HepG2 (cell line): ENCODE measurements at places on chromosomes 1 and 21. TPM values are rescaled to one million over a fixed set of nuclear protein-coding genes. Genes with fewer than 3 reads are reported as not detected.

The AMY1B gene
- not detected in 2 replicates for polyA plus RNA-seq

The SPRR3 gene
- not detected in 2 replicates for polyA plus RNA-seq

The OR14A2 gene
- polyA plus RNA-seq = not detected in 2 replicates

The GBP2 gene
- 6.2 and 7.3 TPM in 2 replicates for polyA plus RNA-seq

The VHLL gene
- polyA plus RNA-seq = not detected in 2 replicates

The SHISAL2A gene
- not detected in 2 replicates for polyA plus RNA-seq

The MCOLN2 gene
- polyA plus RNA-seq = not detected in 2 replicates

GRCh38 chr1:232834066-232834465 is 28.9 kb downstream of the MAP10 start:
- DNase-seq = no peak

DNA sequence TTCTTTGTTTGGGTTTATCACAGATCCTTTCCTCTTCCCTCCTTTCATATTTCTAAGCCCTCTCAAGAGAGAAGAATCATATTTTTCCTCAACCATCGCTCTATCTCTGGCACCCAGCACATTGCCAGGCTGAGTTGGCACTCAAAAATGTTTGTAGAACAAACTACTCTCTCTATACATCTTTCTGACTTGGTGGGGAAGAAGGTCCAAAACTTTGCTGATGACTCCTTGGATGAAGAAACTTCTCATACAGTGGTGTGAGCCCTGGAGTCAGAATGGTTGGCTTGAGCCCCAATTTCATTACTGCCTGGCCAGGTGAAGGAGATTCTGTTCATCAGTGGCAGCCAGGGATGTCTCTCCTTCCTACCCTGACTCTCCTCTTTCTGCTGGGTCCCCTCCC is 11.9 kb downstream of the ALX3 start:
- no peak for DNase-seq

DNA sequence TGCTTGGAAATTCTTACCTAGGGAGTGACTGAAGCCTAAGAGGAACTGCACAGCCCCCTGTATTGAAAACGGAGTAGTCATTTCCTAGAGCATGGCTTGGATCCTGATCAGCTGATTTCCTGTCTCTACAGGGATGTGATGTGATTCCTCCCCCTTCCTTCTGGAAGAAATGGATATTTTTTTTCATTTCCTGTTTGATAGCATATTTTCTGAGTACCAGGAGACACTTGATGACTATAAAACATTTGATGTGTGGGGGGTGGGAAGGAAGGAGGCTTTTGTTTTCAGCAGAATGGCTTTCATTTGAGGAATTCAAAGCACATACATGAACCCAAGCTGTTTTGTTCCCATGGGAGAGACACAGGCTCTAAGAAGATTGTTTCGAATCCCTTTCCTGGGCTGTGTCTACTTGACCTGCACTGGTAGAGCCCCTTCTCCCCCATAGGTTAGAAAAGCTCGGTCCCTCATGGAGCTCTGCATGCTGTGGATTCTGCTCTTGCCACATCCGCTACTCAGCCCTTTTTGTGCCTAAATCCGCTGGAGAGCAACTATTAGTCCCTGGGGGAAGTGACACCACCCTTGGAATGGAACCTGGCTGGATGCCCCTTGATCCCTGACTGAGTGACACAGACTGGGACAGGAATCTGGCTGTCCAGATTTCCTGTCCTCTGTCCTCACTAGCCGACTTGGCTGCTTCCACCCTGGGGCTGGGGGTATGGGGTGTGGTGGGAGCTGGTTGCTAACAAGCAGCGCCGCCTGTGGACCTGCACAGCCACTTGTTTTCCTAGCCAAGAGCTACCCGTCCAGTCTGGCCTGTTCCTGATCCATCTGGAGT is 71.8 kb upstream of the MACF1 start:
- peak; percentile 85 for DNase-seq

DNA sequence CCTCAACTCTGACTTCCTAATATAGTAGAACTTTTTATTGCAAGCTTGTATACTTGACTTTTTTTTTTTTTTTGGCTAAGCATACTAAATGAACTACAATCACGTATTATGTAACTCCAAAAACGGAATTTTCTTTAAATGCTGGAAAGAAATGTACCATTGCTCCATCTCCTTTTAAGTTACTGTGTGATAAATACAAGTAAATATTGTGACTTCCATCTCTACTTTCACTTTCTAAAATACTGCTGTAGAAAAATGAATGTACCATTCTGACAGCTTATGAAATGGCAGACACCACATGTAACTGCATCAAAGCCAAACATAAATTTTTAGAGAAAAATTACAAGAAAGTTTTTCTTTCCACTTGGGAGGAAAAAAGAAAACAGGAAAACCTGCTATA is 54.7 kb downstream of the ASH1L start:
- no peak for DNase-seq

GRCh38 chr1:20589331-20590278 is 708 bp downstream of the CDA start:
- DNase-seq = no peak

GRCh38 chr1:64042331-64043100 is 160.9 kb upstream of the UBE2U start:
- no peak for DNase-seq

DNA sequence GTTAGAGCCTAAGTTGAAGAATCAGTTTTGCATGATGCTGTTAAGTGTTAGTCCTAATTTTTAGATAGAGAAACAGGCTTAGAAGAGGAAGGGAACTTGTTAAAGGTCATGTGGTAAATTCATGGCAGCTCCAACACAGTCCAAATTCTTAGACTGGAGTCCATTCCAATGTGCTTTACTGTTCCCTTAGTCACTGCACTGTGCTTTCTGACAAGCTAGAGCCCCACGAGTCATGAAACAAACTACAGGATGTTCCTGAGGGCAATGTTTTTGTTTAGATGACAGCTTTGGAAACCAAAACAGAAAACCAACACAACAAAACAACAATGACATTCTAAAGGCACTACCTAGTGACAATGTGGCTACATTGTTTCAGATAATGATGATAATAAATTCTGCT is 23.1 kb upstream of the RGS4 start:
- DNase-seq = no peak

DNA sequence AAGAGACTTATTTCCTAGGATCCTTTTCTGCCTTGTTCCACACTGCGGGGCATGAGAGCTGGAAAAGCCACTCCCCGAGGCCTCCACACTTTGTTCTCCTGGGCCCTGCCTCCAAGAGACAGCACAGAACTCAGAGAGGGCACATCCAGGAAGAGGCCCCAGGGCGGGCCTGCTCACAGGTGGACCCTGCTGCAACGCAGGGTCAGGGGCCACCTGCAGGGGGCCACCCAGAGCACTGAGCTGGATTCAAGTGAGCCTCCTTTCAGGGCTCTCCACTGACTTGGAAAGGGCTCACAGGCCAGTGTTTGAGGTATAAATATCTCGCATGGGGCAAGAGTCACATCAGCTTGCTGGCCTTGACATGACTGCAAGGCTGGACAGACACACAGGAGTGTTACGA is 4.8 kb downstream of the RGS16 start:
- no peak for DNase-seq

DNA sequence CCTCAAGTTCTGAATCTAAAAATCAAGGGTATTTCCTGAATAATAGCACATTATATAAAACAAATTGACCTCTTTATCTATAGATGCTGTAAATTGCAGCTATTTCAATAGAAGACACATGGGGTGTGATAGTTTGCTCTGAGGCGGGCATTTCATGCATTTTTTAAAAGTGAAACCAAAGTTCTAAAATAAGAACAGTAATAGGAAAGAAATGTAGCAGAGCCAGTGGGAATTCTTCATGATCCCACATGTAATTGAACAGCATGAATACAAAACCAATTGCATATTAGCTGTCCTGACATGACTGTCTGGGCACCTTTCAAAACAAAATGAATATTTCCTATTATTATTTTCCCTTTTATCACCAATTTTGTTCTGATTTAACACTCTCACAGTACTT is 85.0 kb downstream of the RGS21 start:
- DNase-seq = no peak

DNA sequence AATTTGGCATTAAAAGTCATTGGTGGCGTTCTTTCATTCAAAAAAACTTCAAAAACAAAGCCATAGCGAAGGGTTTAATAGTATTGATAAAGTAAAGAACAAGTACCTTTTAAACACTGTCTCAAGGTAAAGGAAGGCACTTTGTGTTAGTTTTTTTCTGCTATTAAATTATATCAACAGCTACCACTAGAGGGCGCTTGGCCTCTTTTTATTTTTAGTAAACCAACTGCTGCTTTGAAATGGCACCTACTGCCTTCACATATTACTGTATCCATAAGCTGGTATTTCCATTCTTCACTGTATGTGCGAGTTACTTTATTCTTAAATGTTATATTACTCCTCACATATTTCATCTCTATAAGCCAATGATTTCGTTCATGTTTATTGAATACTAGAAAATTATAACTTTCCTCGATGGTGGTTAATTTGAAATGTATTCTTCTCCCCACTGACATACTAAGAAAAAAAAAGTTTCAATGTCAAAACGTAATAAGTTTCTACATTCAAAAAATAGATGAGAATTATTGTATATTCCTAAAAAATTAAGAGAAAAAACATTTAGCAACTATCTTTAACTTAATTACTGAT is 125.7 kb upstream of the CXADR start:
- DNase-seq = peak; percentile 75

GRCh38 chr21:42006765-42007164 is 3.4 kb downstream of the ZBTB21 start:
- DNase-seq = no peak

DNA sequence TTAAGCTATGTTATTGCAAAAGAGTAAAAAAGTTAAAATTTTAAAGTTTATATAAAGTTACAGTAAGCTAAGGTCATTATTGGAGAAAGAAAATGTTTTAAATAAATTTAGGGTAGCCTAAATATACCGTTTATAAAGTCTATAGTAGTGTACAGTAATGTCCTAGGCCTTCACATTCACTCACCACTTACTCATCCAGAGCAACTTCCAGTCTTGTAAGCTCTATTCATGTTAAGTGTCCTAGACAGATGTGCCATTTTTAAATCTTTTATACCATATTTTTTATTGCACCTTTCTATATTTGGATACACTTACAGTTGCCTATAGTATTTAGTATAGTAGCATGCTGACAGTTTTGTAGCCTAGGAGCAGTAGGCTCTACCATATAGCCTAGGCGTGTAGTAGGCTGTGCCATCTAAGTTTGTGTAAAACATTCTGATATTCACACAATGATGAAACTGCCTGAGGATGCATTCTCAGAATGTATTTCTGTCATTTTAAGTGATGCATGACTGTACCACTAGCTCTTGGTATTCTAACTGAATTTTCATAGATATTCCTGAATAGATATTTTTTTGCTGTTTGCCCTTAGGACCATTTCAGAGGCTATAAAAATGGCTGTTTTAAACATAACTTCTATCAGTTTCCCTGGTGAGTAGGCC is 26.8 kb downstream of the PPP2R5A start:
- no peak for DNase-seq

DNA sequence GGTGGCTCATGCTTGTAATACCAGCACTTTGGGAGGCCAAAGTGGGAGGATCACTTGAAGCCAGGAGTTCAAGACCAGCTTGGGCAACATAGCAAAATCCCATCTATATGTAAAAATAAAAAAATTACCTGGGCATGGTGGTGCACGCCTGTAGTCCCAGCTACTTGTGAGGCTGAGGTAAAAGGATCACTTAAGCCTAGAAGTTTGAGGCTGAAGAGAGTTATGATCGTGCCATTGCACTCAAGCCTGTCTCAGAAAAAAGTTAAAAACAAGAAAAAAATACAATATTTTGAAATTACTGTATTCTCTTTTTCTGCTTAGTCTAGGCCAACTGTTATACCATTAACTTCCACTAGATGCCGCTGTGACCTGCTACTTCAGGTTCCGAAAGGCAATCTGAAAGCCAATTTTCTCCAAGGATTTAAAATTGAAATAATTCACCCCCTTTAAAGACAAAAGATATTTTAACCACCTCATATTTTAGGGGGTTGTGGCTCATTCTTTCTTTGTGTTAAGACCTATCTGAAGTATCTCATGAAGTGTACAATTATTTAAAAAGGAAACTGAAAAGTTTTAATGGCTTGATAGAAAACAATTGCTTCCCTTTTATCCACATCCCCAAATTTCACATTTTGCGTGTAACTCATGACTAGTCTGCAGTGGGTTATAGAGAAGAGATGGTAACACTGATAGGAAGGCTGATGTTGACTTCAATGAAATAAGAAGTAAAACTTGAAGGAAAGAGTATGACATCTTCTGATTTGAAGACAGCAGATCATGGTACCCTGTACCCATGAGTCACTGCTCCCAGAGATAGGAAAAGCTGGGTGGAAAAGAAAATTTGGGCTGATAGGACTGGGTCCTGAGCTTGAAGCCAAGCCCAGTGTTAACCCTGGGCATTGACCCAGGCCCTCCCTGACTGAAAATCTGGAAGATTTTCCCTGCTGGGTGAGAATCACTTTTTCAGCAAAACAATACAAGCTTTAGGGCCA is 24.4 kb upstream of the CLDN14 start:
- peak; percentile 27 for DNase-seq

- no peak for DNase-seq
Observed at GRCh38 chr1:168386949-168387586, 106.4 kb downstream of the TBX19 start.

DNA sequence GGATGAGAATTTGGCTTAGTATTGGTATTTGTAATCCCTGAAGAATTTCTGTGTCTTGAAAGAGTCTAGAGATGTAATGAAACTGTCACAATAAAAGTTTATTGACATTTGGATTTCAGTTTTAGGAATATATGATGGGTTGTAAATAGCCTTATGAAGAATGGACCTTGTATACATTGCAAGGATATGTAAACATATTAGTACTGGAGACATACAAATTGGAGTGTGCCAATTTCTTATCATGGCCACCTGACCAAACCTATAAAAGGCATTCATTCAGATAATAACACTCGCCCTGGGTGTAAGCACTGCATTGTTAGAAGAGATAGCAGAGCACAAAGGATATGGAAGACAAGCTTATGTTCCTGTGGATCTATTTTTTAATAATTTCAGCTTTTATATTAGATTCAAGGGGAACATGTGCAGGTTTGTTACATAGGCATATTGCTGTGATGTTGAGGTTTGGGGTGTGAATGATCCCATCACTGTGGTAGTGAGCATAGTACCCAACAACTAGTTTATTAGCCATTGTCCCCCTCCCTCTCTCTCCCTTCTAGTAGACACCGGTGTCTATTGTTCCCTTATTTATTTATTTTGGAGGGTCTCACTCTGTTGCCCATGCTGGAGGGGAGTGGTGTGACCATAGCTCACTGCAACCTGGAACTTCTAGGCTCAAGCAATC is 8.6 kb downstream of the S1PR1 start:
- no peak for DNase-seq
